Smooth muscle cell of the pulmonary artery (primary cell): ENCODE measurements at places on chromosomes 1 and 21. TPM values are rescaled to one million over a fixed set of nuclear protein-coding genes. Genes with fewer than 3 reads are reported as not detected.

Gene HTR1D
- not detected in 2 replicates for total RNA-seq

Gene CELA2B
- total RNA-seq, result 0.59 TPM in 1 of 2 replicates, not detected in the other

Gene C1orf53
- 1.4 and 2.1 TPM in 2 replicates for total RNA-seq

Gene TRAPPC3
- 61.5 and 65.4 TPM in 2 replicates for total RNA-seq

Gene OR10Z1
- total RNA-seq, result not detected in 2 replicates

Gene KIF14
- 1.3 and 3.5 TPM in 2 replicates for total RNA-seq

Gene ZSWIM5
- 0.99 and 2.0 TPM in 2 replicates for total RNA-seq

Gene APCS
- total RNA-seq, result not detected in 2 replicates

Gene SNRPE
- total RNA-seq, result 24.8 and 33.6 TPM in 2 replicates

Gene SIPA1L2
- total RNA-seq, result 5.0 and 6.9 TPM in 2 replicates

Gene MROH9
- 0.07 and 0.39 TPM in 2 replicates for total RNA-seq

Gene ZFYVE9
- total RNA-seq, result 40.7 and 45.1 TPM in 2 replicates

Gene FCRL5
- total RNA-seq, result not detected in 2 replicates

Gene UHMK1
- total RNA-seq, result 61.4 and 63.7 TPM in 2 replicates

Gene CNTN2
- not detected in 2 replicates for total RNA-seq

Gene CLDN8
- not detected in 2 replicates for total RNA-seq

Gene TAS1R3
- total RNA-seq, result 0.23 and 0.26 TPM in 2 replicates

Gene TNFRSF9
- 0.07 and 0.30 TPM in 2 replicates for total RNA-seq

Gene CD5L
- total RNA-seq, result not detected in 2 replicates

Gene TNFSF4
- 2.3 and 5.0 TPM in 2 replicates for total RNA-seq

Gene INTS11
- 50.6 and 66.8 TPM in 2 replicates for total RNA-seq

Gene KCNE2
- total RNA-seq, result not detected in 2 replicates
